ENCODE measurements at places on chromosomes 7 and 10. TPM values are rescaled to one million over a fixed set of nuclear protein-coding genes. Genes with fewer than 3 reads are reported as not detected.

The COG5 gene
- total RNA-seq: 45.4 TPM

The THSD7A gene
- total RNA-seq: 0.30 TPM

The GPR158 gene
- total RNA-seq: 0.05 TPM

The NKX1-2 gene
- not detected for total RNA-seq

The ABCB1 gene
- total RNA-seq: 0.05 TPM
